Aorta (tissue), 5 donors: ENCODE measurements at places on chromosomes 16 and 17. TPM values are rescaled to one million over a fixed set of nuclear protein-coding genes. Genes with fewer than 3 reads are reported as not detected.

NKD1 gene
- 55.2 TPM for total RNA-seq

WNT3 gene
- 0.39 TPM for total RNA-seq

KRTAP3-1 gene
- not detected for total RNA-seq

TBC1D3I gene
- total RNA-seq, result not detected
